T-helper 1 cell (primary cell): ENCODE measurements at places on chromosomes 5 and 9.

GRCh38 chr5:172543484-172544298 is 89.4 kb upstream of the SH3PXD2B start:
- DNase-seq = no peak

- DNase-seq = no peak
These were observed 254.7 kb downstream of the NR3C1 start for GRCh38 chr5:143148771-143149170.

DNA sequence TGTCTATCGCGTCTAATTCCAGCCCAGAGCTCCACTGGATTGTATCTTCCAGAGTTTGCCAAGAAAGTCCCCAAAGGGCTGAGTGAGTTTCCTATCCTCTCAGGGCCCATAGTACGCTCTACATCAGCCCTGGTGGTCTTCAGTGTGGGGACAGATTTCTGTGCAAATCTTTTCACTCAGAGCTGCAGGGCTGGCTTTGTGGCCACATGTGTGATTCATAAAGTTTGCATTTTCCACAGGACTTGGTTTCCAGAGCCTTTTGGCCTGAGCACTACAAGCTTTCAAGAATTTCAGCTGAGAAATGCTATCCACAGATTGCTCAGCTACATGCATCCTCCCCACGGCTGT is 76.7 kb upstream of the CXCL14 start:
- DNase-seq = no peak

- no peak for DNase-seq
These were observed 66.9 kb downstream of the EBF1 start for GRCh38 chr5:159032656-159033350.

GRCh38 chr5:80978772-80979317 is 18.7 kb downstream of the RASGRF2 start:
- DNase-seq = no peak

DNA sequence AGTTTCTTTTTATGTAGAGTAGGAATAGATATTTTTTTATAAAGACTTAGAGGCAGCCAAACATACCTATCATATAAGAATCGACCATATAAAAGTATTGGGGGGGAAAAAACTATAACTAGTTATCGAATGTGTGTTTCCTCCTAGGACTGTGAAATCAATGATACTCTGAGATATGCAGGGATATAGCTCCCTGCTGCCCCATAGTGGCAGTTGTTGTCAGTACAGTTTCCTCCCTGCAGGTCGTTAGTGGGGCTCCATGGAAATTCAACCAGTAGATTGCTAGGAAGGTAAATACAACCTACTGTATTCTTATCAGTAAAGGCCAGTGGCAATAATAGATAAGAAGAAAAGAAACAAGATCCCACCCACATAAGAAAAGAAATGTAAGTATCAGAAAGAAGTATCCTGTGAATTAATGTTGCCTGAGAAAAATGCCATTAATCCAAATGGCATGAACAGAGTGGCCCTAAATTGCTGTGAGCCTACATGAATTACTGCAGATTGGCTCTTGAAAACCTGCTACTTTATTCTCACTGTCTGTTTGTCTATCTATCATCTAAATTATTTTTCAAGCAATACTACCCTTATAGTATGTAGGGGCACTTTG is 136.9 kb upstream of the FBN2 start:
- DNase-seq = peak; percentile 15

DNA sequence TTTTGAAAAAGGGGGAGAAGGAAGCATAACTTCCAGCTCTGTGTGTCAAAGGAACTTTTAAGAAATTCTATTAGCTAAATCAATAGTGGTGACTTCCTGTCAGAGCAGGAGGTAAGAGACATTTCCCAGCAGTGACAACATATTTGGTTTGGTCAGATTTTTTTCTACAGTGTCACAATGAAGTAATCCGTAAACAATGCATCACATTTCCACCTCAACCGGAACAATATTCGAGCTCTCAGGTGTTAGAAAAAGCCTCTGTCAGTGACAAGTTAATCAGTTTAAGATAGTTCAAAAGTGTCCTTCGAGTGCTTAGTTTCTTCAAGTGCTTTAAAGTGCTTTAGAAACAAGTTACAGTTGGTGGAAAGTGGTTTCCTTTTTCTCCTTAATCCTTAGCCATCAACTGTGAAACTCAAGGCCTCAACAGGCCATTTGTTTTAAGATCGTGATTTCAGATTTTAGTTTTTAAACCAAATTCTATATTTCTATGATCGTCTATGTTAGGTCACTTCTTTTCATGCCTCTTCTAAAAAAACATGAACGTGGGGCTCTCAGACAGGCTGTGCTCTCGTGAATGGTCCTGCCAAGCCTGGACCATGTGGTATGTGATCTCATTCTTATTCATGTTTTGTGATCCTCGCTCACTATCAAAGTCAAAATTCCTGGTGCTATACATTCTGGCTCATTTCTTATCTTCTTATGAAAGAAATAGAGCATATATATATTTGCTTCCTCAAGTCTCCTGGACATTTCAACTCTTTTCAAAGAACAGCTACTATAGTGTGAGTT is 181.9 kb upstream of the HMHB1 start:
- no peak for DNase-seq

GRCh38 chr5:174729075-174729680 is 4.8 kb downstream of the MSX2 start:
- DNase-seq = no peak

- no peak for DNase-seq
These were observed 28.9 kb downstream of the DCP2 start for GRCh38 chr5:113005454-113005853.

DNA sequence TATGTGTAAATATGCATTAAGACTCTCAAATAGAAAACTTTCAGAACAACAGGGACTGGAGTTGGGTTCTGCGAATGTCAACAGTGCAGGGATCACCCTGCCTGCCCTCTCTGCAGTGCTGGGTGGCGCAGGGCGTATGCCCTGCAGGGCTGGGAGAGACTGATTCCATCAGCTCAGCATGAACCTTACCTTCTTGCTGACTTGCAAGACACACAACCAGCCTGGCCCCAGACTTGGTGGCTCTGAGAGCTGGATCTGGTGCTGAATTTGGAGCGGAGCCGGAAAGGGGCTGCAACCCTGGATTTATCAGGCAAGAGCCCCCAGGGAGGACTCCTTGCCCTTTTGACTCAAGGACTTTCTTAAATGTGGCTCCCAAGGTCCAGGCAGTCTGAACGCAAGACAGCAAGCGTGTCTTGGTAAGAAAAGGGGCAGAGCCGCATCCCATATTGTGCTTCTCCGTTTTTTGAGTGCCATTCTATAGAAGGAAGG is 376.0 kb upstream of the IRX2 start:
- DNase-seq = no peak

GRCh38 chr5:149917073-149917676 is 27.4 kb downstream of the PDE6A start:
- no peak for DNase-seq

GRCh38 chr5:144247131-144247530 is 76.5 kb downstream of the KCTD16 start:
- no peak for DNase-seq

DNA sequence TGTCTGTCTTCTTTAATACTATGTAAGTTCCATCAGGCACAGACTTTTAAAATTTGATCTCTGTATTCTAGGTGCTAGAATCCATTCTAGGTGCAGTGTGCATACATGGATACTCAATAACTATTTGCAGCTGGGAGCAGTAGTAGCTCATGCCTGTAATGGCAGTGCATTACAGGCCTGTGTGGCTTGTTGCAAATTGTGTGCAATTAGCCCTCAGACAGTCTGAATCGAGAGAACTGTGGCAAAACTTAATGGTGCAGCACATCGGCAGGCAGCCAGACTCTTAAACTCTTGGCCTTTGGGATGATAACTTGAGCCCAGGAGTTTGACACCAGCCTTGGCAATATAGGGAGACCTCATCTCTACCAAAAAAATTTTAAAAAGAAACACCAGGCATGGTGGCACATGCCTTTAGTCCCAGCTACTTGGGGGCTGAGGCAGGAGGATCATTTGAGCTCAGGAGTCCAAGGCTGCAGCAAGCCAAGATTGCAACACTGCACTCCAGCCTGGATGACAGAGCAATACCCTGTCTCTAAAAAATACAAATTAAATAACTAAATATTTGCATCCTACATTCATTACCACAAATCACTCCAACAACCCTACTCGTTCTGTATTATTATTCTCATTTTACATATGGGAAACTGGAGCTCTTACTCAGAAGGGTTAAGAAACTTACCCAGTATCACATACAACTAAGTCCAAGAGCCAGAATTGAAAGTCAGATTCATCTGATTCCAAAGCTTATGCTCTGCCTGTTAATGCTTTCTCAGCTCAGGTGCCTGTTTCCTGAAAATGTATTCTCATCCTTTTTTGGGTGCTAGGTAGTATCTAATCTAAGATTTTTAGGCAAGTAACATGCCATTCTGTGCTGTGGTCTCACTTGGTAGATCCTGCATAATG is 30.1 kb downstream of the PRKACG start:
- no peak for DNase-seq
